ENCODE measurements at places on chromosomes 16 and 17.

DNA sequence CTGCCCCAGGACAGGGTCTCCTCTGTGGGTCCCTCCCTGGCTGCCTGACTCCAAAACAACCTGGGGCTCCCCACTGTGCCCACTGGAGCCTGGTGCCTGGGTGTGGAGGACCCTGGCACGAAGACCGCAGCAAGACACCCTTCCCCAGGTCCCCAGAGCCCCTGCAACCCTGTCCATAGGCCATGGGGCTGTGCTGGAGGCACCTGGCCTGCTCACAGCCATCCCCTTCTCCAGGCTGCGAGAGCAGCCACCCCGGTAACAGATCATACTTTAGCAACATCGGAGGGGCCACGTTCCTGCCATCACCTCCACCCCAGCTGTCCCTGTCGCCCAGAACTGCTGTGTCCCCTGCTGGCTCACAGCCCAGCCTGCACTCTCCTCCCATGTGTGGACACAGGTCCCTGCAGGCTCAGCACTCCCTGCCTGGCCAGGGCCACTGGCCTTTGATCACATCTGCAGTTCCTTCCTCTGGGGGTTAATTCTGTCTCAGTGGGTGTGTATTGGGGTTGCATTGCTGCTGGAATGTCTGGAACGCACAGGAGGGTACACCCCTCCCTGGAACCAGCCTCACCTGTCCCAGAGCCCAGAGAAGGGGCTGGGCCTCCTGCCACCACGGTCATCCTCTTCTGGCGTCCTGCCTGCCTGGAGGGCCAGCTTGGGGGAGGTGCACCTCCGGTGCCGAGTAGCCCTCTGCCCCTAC lies 12.2 kb downstream of the PPL start:
- no peak for DNase-seq

DNA sequence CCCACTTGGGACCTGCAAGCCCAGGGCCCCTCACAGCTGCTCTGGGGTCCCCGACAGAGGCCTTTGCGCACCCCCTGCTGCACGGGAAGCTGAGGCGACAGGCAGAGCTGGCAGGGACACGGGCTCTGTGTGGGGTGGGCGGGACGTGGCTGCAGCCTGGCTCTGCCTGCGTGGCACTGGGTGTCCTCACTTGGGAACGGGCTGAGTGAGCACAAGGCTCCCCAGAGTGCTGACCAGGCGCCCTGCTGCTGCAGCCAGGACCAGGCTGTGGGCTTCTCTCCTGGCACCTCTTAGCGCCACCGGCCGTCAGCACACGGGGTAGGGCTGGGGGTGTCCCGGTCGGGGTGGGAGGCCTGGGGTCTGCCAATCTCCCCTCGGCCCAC lies 6.6 kb downstream of the C1QTNF8 start:
- DNase-seq: no peak

GRCh38 chr16:27444015-27444414 lies 42.0 kb downstream of the IL21R start:
- no peak for DNase-seq

DNA sequence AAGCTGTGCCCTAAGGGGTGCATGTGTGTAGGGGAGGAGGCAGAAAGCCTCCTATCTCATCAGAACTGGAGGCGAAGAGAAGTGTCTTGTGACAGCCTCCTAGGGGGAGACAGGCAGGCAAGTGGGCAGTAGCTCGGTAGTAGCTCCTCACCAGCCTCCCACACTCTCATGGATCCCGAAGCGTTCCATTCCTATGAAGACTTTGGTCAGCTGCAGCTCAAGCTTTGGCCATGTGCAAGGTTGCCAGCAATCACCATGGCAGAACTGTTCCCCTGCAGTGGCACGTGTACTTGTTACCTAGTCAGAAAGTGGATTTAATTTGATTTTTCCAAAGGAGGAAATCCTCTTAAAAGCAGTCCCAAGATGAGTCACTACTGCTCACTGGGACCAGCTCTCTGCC lies 6.7 kb downstream of the MRPL58 start:
- no peak for DNase-seq

- no peak for DNase-seq
These were observed 456.2 kb upstream of the DYNLRB2 start for GRCh38 chr16:80084614-80085013.

GRCh38 chr17:78256707-78257591 lies 25.5 kb downstream of the TMEM235 start:
- DNase-seq: no peak

DNA sequence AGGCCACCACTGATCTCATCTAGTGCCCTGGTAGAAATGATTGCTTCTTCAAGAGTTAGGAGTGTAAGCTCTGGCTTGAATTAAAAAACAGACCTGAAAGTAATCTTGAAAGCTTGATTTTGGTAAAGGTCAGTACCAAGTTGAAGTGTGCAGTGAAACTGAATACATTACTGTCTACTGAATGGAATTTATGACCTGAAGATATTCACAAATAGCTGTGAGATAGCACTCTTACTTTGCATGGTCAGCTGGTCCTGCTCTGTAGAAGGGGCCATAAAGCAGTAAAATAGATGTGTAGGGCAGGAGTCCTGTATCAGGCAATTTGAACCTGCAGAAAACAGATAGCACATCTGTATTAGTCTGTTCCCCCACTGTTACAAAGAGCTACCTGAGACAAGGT lies 78.6 kb downstream of the MYH13 start:
- no peak for DNase-seq

GRCh38 chr16:65229191-65229662 lies 107.4 kb upstream of the CDH11 start:
- no peak for DNase-seq
